ENCODE measurements at places on chromosomes 3 and 15. TPM values are rescaled to one million over a fixed set of nuclear protein-coding genes. Genes with fewer than 3 reads are reported as not detected.

ENTPD3 gene
- not detected for total RNA-seq

DNA sequence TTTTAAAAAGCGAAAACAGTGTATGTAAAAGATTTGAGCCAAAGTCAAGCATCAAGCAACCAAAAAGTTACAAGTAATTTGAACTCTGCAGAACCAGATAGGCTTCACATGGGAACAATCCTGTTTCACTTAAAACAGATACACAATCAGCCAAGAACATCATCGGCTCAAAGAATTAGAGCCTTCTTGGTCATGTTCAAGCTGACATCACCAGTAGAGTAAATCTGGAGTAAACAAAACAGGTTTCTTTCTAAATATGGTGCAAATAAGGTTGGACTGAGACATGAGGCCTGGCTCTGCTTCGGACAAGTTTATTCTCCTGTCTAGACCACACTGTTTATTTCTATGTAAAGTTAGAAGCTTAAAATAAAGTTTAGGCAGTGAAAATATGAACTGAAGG is 116.0 kb downstream of the GMNC start:
- DNase-seq = no peak

- DNase-seq = no peak
Observed at GRCh38 chr15:98860281-98861041, 147.1 kb downstream of the PGPEP1L start.

- no peak for DNase-seq
Observed at GRCh38 chr15:85756411-85757072, 38.2 kb downstream of the KLHL25 start.

DNA sequence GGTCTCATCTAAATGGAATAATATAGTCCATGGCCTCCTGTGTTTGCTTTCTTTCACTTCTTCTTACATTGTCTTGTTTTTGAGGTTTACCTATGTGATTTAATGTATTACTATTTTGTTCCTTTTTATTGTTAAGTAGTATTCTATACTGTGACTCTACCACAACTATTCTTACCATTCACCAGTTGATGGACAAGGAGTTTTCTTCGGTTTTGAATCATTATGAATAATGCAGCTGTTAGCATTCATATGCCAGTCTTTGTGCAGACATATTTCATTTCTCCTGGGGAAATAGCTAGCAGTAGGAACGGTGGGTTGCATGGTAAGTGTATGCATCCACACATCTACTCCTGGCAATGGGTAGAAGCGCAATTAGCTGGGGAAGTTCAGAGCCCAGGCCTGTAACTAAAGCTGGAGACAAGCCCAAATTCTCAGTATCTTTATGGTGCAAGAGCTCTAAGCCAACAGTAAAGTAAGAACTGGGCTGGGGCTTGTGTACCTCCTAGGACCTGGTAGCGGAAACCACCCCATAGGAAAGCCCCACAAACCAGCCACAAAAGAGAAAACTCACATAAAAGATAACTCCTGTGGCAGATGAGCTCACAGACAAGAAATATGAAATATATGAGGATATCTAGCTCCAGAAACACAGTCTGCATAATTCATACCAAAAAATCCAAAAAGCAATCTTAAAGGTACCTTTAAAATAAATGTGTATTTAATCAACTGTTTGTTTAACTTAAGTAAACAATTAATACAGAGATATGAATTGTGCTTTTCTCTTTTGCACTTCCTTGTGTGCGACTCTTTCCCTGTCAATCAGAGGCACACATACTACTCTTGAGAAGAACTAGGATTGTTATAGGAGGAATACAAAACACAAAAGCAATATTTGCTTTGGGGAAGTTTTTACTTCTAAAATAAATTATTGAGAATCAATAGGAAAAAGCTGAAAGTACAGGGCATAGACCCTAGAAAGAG is 2.7 kb upstream of the CSTA start:
- no peak for DNase-seq

- DNase-seq = no peak
Observed at GRCh38 chr3:181691901-181692300, 19.8 kb upstream of the SOX2 start.

DNA sequence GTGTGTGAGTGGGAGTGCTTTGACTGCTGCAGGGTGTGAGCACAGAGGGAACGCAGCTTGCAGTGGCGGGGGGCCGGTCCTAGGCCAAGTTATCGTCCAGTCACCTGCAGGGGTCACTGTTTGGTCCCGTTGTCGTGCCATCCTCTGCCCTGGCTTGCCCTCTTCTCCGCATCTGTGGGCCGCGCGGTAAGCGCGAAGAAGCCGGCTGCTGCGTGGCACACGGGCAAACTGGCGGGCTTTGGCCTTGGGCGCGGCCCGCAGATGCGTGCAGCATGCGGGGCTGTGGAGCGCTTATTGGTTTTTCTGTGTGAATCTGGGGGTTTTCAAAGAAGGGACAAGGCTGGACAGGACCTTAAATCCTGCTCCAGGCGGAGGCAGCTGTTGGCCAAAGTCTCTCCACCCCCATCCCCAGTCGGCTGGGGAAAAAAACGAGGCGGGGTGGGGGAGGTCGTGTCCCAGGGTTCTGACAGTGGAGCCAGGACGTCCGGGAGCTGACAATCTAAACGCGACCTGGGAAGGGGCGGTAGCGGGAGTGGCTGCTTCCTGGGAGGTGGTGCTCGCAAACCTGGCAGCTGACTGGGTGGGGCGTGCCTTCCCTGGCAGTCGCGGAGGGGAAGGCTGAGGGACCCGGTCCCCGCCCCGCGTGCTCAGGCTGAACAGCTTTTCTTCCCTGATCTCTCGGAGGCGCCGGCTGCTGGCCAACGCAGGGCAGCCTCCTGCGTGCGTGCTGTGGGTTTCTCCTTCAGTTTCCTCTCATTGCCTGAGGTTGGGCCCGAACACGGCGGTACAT is 39.7 kb upstream of the VEPH1 start:
- no peak for DNase-seq

DNA sequence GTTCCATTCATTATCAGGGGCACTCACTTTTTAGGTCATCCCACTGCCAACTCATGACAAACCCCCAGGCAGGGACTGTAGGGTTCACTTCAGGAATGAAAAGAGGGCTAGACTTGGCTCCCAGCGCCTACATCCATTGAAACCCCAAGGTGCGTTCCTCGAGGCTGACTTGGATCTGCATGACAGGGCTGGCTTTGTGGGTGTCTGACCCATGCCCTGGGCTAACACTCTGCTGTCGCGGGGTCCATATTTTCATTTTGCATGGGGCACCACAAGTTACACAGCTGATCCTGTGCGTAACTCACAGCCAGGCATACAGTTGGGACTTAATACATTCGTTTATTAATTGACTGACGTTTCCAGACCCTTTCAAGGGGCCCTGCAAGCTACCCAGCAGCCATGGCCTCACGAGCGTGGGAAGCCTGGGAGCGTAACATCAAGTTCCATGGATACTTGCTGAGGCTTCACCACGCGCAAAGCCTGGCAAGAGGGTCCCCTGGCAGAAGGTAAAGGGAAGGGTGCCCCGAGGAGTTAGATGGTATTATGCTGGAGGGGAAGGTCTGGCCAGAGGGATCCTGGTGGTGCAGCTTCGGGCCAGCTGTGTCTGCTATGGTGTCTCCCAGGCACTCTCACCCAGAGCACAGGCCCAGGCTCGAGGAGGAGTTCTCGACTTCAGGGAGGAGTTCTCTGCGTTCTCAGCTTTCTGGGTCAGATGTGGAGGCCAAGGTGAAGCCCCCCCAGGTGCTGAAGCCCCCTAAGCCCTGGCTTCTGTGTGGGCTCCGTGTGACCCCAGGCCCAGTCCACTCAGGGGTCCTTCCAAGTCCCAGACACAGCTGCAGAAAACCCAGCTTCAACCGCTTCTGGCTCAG is 85.4 kb downstream of the ADAMTS17 start:
- DNase-seq = no peak

DNA sequence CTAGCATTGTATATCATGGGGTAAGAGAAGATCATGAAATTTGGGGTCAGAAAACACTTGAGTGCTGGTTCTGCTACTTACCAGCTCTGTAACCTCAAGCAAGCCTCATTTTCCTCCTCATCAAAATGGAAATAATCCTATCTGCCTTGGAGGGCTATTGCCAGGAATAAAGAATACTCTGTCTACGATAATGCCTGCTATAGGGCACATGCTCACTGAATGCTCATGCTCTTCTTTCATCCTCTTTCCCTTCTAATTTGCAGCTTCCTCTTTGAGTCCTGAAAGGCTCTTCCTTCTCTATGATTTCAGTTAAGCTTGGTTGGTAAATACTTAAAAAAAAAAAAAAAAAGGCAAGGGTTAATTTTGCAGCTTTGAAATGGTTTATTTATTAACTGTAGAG is 12.8 kb downstream of the RTP1 start:
- no peak for DNase-seq

DNA sequence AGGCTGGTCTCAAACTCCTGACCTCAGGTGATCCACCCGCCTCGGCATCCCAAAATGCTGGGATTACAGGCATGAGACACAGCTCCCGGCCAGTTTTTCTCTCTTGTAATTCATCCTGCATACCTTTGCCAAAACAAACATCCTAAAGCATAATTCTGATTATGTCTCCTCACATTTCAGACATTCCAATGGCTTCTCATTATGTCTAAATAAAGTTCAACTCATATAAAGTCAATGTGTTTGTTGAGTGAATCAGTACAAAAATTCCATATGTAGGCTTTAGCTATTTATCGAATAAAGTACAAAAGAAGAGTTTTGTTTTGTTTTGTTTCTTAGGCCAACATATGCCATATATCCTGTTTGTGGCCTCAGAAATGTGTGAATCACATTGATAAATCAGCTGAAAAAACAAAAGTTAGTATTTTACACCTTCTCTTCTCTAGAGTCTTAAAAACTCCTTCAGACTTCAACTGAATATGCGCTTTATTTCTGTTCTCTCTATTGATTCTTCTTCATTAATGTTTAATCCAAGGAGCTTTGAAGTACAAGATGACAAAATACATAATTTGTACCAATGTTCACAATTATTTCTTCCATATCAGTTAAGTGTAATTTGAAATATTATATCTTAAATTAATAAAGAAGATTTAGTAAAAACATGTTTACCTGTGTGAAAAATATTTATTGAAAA is 165.8 kb downstream of the MECOM start:
- no peak for DNase-seq

DNA sequence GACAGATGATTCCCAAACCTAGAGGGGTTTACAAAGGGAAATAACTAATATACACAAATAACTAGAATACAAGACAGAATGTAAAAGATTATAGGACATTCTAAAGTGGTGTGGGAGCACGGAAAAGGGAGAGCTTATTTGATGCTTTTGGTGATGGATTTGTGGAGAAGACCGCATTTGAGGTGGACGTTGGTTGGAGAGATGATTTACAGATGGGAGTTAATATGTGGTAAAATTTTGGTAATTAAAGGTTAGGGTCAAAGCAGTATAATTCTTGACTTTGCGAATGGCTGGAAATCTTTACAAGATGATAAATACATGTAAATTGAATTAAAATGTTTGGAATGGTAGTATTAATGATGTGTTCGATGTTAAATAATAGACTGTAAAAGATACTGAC is 1.2 kb downstream of the KNL1 start:
- DNase-seq = no peak

ABCC5 gene
- 8.3 TPM for total RNA-seq

DNA sequence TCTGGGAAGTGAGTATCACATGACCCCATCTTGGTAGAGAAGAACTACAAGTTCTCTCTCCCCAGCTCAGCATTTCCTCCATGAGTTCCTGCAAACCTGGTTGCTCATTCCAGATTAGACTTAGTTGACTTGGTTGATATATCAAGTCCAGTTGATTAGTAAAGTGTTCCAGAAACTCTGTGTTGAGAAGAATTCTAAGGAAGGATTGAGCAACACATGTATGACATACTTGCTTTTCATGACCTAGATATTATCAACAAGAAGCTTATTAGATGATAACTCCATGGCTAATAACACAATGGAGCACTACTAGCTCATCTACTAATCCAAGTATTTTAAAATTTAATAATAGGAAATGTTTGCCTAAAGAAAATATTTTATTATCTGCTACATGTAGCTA is 6.4 kb upstream of the EID1 start:
- DNase-seq = no peak

GRCh38 chr3:95123104-95123503 is 1060.2 kb downstream of the NSUN3 start:
- DNase-seq = no peak

GRCh38 chr3:160038862-160039562 is 50.4 kb downstream of the IL12A start:
- no peak for DNase-seq

STRIT1 gene
- not detected for total RNA-seq

ERICH6 gene
- total RNA-seq = 0.52 TPM

- DNase-seq = no peak
Observed at GRCh38 chr3:16768956-16769355, 115.8 kb upstream of the PLCL2 start.

GRCh38 chr3:2838546-2839157 is 271.5 kb downstream of the IL5RA start:
- no peak for DNase-seq

PYGO1 gene
- total RNA-seq = not detected

DNA sequence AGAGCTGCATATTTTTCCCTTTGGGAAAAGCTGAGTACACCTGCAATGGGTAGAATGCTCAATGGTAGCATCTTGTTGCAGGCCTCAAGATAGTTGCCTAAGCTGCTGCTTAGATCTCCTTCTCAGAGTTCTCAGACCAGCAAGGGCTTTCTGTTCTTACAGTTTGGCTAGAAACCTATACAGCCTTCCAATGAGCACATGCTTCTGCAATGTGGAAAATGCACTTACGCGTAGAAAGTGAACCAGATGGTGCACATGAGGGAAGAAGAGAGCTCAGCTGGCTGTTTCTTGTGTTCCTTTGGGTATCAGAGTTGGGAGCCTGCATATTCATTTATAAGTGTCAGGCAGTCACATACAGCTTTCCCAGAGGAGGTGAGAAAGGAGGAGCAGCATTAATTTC is 136.4 kb downstream of the B3GALNT1 start:
- no peak for DNase-seq

GRCh38 chr3:26989037-26989436 is 366.5 kb downstream of the LRRC3B start:
- no peak for DNase-seq

DNA sequence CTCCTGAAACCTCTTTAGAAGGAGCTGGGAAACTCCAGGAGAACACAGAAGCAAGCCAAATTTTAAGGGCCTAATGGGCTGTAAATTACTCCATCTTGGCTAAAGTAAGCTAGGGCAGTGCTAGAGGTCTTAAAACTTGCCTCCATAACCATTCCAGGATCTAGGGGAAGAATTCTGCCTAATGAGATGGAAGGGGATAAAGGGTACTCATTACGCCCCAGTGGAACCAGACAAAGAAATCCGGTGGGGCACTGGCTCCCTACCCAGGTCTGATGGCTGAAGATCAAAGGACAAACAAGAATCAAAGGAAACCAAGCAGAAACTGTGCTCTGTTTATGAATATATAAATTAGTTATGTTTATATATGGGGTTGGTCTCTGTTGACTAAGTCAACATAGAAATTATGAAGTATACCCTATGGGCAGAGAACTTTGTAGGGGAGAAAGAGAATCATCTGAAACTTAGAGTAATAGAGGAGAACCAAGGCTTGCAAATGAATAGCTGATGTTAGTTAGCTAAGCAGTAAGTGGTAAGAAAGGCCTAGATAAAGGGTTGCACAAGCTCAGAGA is 57.8 kb downstream of the NCEH1 start:
- no peak for DNase-seq

DNA sequence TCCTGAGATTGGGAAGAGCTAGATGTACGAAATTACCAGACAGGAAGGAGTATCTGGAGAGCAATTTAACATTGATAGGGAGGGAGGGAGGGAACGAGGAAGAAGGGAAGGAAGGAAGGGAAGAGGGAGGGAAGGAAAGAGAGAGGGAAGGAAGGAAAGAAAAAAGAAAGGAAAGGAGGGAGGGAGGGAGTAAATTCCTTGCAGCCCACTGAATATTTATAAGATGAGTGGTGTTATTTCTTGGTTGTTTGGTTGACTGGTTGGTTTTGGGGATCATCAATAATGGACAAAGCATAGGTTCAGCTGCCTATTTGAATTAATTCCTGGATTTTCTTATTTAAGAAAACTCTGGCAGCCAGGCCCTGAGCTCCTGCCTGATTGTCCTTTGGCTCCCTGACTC is 15.5 kb upstream of the TSEN2 start:
- DNase-seq = no peak

Measured in CD8-positive, alpha-beta T cell (primary cell).